BJ (cell line): ENCODE measurements at places on chromosomes 11 and 22. TPM values are rescaled to one million over a fixed set of nuclear protein-coding genes. Genes with fewer than 3 reads are reported as not detected.
A peak's percentile ranks its signal among the peaks of the same experiment; 100 is the strongest.

GRCh38 chr11:74255741-74256375 lies 55.6 kb downstream of the P4HA3 start:
- no peak for DNase-seq

DNA sequence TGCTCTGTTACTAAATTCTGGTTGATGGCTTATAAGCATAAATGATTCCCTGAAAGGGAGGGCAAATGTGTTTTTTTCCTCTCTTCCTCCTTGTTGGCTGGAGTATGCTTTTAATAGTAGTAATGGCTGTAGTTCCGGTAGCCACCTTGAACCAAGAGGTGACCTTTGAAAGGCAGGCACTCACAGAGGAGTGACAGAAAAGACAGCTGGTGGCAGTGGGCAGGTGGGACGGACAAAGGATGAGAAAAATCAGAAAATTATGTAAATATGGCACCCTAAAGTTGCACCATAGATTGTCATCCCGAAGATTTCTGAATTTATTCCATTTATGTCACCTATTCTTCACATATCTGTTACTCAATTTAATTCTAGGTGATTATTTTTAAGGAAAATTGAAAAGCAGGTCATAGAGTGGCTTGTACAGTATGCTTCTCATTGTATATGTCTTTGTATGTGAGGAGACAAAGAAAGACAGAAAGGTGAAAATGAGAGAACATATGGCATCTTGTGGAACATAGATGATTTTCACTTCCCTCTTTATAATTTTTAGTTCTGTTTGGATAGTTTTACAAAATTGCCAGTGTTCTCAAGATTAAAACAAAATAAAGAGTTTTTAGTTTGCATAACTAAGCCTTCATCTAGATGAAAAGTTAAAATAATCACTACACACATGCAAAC lies 17.0 kb downstream of the CASP12 start:
- DNase-seq, result no peak

GRCh38 chr11:36155124-36155561 lies 134.1 kb downstream of the COMMD9 start:
- no peak for DNase-seq

DNA sequence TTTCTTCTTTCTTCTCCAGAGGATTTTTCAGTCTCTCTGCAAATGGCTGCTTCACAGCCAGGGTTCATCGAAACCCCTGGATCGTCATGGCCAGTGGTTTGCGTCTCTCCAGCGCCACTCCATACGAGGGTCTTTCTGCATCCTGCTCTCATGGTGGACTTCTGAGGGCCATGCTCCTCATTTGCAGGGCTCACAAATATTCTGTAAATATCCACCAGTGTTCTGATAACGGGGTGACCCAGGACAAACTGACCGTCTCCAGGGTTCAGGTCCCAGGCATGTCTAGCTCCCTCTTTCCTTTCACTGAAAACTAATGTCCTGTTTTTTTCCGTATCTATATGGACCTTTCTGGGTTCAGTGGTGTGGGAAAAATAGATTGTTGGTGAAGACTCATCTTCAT lies 15.7 kb upstream of the VPREB1 start:
- no peak for DNase-seq

- DNase-seq, result no peak
These were observed 31.2 kb downstream of the TPBGL start for GRCh38 chr11:75271730-75272129.

DNA sequence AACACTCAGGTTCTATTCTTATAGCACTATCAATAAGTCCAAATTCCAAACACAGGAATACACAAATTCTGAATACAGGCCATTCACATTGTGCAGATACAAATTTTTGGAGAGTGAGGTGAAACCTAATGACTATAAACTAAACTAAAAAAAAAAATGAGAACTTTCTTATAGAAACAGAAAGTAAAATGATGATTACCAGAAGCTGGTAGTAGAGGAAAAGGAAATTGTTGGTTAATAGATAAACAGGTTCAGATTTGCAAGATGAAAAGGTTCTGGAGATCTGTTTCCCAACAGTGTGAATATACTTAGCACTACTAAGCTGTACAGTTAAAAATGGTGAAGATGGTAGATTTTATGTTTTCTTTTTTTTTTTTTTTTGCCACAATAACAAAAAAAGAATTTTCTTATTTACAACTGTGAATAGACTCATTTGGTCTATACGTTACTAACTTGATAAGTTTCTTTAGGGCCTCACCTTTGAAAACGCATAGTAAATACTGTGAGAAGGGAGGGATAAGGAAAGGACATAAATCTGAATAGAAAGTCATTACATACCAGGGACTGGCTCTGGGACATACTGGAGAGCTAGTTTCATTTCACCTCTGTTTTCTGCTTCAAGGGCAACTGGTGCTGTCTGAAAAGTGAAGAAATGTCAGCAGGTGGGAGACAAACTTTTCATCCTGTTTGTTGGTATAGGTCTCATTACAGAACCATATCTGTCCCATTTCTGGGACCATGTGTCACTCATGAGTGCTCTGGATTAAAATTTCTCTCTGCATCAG lies 14.2 kb upstream of the CCDC89 start:
- no peak for DNase-seq

- no peak for DNase-seq
These were observed 70.1 kb upstream of the TTLL12 start for GRCh38 chr22:43256976-43257545.

- DNase-seq, result no peak
These were observed at the start of gene GPR152 for GRCh38 chr11:67452141-67452952. GPR152 (minus strand) TSS chr11:67452729; CDS start chr11:67452724, 5 bp downstream.

DNA sequence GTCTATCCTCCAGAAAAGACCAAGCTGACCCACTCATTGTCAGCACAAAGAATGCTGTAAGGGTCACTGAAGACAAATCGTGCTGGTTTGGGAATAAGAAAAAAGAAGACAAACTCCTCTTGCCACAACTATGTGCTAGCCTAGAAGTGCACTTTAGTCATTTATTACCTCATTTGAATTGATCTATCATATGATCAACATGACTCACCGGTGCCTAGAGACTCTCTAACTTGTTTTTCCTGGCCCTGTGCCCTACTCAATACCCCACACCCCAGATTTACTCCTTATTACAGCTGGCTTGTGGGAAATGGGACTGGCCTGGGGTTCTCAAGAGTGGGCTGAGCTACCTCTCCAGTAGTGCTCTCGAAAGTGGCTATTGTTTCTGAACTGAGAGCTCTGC lies 35.9 kb upstream of the HORMAD2 start:
- peak; percentile 74 for DNase-seq

DNA sequence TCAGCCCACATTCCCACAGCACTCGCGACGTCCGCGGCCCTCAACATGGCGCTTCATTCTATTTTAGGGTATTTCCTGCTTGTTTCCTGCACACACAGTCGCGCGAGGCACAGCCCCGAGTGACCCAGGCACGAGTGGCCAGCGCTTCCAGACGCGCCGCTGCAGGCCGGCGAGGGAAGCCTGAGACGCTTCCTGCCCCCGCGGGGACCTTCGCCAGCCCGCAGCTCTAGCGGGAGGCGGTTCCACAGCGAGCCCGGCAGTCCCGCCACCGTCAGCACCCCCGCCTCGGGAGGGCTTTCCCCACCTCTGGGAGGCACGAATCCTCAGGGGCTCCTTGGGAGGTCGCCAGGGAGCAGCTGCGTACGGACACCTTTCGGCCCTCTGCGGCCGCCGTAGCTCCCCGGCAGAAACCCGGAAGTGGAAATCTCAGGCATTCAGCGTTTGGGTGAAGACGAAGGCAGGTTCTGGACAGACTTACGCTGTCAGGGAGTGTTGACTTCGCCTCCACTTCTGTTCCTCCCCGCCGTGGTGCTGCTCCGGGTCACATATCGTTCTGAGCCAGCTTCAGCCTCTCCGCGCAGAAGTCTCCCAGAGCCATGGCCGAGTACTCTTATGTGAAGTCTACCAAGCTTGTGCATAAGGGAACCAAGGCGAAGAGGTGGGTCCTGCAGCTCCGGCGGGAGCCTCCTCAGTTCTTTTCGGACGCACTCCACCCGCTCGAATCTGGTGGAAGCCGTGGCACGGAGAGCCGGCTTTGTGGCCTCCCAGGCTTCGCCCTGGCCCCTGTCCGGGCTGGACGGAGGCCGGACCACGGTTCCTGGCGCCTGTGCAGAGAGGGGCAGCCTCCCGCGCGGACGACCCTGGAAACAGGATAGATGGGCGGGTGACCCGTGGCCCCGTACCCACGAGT lies 2925.9 kb upstream of the OR11H1 start:
- DNase-seq, result no peak

- DNase-seq, result no peak
These were observed 86.1 kb downstream of the ARHGAP8 start for GRCh38 chr22:44838316-44839016.

GRCh38 chr11:130474637-130475400 lies 26.4 kb downstream of the ADAMTS15 start:
- DNase-seq, result no peak

DNA sequence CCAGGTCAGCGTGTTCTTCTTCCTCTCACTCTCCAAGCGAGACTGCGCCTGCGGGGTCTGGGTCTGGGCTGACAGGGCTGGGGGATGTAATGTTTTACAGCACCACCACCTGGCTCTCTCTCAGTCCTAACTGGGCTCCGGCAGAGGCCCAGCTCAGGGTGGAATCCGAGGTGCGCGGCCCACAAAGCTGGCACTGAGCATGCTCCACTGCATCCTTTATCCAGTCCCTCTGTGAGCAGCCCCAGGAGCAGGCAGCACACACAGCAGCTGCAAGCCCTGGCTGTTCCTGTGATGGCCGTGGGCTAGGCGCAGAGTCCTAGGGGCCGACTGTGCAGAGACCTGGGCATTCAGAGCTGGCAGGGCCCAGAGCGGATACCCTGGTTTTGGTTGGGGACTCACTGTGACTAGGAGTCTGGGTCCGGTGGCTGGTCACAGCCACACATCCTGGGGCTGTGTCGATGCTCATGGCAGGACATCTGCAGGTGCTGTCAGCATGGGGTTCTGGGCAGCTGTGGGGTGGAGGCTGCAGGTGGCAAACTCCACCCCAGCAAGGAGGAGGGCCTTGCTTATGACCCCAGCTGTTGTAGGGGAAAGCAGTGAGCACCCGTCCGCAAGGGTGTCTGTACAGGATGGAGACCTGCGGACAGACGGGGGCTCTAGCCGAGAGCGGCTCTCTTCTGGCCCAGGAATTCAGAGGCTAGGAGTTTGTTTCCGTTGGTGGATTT lies 4.0 kb downstream of the LRRC75B start:
- no peak for DNase-seq

DNA sequence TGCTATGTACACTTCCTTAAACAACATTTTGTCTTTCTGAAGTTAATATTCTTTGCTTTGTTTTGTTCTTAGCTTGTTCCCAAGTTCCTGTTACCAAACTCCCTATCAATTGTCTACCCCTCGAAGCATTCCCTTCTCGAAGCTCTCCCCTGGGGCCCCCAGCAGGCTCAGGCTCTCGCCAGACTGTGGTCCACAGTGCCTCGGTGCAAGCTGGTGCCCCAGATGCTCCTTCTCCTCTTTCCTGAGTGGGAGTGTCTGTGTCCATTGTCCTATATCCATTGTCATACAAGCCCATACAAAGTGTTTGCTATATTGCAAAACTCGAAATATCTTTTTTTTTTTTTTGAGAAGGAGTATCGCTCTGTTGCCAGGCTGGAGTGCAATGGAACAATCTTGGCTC lies 51.7 kb upstream of the RTL6 start:
- DNase-seq, result no peak

DNA sequence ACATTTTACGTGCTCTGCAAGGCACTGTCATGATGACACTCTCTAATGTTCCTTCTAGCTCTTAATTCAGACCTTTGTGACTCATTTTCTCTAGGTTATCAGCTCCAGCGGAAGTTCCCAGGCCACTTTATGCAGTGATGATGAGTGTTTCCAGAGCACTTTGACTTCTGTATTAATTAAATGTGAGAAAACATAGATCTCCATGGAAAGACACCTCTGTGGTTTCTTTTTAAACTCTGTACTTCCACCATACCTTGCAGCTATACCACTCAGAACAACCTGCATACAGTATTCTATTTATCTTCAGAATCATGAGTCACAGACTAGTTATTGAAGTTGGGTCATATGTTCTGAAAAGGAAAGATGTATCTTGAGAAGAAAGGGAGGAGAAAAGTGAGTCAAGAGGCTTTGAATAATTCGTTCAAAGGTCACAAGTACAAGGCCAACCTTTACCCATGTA lies 175.6 kb upstream of the TENM4 start:
- no peak for DNase-seq

DNA sequence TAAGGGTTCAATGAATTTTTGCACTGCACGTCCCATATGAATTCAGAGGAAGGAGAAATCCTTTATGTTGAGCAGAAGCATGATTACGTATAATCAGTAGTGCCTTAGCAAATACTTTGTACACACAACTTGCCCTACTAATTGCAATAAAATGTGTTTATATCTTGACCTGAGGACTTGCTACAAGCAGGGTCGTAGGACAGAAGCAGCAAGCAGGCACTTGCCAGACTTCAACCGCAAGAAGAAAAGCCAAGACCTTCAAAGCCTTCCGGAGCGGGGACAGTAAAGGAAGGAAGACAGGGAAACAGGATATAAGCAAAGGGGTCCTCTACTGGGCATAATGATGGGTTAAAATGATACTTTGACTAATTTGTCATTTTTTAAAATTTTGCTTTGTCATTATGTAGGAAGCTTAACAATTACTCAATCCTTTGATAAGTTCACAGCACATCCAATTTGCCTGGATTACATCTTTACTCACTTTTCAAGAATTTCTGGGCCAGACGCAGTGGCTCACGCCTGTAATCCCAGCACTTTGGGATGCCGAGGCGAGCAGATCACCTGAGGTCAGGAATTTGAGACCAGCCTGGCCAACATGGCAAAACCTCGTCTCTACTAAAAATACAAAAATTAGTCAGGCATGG lies 23.2 kb upstream of the UBASH3B start:
- no peak for DNase-seq

- no peak for DNase-seq
These were observed 43.8 kb downstream of the NECTIN1 start for GRCh38 chr11:119685111-119685746.

DNA sequence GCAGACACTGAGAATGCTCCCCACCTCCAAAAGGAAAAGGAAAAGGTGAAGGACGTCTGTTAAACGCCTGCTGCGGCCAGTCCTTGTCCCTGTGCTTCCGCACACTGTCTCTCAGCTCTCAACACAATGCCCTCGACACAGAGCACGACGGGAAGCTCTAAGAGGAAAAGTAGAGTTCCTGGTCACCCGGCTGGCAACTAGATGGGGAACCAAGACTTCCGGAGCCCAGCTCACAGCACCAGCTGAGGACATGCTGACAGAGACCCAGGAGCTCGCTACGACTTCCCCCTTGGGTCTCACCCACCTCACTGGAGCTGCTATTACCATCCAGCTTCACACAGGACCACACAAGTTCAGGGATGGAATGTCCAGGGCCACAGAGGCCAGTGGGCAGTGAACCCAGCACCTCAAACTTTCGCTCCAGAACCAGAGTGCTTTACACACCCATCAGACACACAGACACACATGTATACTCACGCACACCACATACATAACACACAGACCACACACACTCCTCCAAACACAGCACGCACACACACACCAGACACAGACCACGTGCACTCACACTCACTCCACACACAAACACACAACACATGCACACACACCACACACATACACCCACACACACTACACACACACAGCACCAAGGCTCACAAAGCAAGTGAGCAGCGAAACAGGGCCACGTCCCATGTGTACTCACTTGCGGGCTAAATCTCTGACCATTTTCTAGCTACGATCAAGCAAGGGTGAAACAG lies 9.6 kb downstream of the SULT4A1 start:
- no peak for DNase-seq

GRCh38 chr11:97158243-97158642 lies 768.4 kb downstream of the JRKL start:
- no peak for DNase-seq

OR8B4 gene
- polyA plus RNA-seq, result not detected in 2 replicates

OR52W1 gene
- not detected in 2 replicates for polyA plus RNA-seq

MYOD1 gene
- not detected in 2 replicates for polyA plus RNA-seq

C22orf31 gene
- polyA plus RNA-seq, result not detected in 2 replicates

ADM gene
- polyA plus RNA-seq, result 453 and 569 TPM in 2 replicates

TRIM48 gene
- polyA plus RNA-seq, result not detected in 2 replicates

TBX1 gene
- polyA plus RNA-seq, result not detected in 2 replicates

GRIK4 gene
- polyA plus RNA-seq, result not detected in 2 replicates

KCNJ5 gene
- polyA plus RNA-seq, result not detected in 2 replicates
